Endodermal cell (in vitro differentiated cells): ENCODE measurements at places on chromosomes 2 and 18.

GRCh38 chr18:69538849-69539248 lies 138.2 kb downstream of the DOK6 start:
- DNase-seq = no peak

DNA sequence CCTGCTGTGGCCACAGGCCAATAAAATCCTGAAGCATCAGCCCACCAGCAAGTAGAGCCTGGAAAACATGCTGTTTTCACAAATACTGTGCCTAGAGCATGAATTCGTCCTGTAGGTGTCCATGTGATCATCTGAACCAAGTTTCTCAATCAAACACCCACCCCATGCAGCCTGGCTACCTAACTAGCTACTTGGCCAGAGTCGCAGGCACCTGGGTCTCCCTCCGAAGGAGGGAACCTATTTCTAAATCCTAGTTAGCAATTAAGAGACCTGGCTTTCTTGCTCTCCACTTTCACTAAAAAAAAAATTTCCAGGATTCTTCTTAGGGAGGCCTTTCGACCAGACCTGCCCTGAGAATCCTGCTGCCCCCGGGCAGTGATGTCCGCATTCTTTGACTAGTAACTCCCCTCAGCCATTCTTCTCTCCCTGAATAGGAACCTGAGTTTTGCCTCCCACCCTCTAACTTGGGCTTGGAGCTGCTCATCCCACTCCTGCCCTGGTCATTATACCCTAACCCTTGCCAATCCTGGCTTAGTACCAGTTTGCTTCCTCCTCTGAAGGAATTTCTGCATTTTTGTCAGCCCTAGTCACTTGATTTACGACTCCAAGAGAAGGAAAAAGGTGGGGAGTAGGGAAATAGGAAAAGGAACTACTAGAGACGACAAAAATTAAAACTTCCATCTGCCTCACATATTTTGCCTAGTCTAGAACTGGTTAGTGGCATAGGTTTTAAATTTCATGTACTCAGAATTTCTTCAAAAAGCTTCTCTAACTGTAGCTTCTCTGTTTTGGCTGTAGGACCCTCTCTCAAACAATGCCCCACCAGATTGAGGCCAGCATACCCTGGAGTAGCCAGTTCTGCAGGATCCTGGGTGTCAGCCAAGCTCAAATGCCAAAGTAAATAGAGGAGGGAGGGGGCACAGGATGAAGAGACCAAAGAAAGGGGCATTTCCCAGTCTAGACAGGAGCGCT lies 25.4 kb upstream of the TANK start:
- DNase-seq = no peak

DNA sequence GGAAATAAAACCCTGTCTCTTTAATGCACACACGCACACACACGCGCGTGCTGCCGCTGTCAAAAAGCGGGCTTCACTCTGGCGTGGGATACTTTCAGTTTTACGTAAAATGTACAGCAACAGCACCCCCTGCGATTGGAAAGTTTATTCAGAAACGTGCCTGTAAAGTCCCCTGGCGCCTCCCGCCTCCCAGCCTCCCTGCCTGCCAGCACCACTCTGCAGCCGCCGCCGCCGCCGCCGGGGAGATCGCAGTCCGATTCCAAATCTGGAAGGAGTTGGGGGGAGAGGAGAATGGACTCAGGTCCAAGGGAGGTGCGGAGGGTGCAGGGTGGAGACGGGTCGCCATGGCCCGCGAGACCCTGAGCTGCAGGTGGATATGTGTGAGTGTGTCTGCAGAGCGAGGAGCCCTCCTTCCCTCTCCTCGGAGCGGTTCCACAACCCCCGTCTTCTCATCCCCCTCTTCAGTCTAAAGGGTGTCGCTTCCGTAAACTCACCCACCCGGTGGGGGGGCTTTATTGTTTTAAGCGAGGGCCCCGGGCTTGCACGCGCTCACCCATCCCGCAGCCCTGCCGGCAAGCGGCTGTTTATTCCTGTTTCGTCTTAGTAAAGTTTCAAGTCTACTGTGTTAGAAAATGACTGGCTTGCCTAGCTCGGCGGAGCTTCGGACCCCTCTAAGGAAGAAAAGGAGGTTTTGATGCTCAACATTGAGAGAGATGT lies 1.8 kb upstream of the BCL11A start:
- DNase-seq = peak; percentile 85

DNA sequence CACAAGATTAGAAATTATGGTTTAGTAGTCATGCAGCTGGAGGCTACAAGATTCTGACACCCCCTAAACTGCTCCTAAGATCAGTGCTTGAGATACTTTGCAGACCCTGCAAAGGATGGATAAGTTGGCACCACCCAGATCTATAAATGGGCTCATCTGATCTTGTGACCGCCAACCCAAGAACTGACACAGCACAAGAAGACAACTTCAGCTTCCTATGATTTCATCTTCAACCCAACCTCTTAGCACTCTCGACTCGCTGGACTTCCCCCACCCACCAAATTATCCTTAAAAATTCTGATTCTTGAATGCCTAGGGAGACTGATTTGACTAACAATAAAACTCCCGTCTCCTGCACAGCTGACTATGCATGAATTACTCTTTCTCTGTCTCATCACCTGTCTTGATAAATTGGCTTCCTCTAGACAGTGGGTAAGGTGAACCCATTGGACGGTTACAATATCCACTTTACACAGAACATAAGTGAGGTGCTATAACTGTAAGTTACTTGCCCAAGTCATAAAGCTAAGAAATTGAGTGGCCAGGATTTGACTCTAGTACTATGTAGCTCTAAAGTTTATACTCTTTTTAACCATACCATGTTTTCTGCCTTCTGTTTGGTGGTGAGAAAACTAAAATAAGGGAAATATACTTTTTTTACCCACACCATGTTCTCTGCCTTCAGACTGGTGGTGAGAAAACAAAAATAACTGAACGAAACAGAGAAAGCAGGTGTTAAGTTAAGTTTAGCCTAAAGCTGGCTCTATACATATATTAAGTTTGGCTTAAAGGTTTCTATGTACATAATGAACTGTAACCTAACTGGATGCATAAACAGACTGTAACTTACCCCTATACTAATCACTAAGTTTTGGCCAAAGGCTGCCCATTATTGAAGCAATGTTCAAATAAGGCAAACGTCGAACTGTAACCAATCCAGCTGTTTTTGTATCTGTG lies 962.3 kb upstream of the NXPH2 start:
- DNase-seq = no peak

DNA sequence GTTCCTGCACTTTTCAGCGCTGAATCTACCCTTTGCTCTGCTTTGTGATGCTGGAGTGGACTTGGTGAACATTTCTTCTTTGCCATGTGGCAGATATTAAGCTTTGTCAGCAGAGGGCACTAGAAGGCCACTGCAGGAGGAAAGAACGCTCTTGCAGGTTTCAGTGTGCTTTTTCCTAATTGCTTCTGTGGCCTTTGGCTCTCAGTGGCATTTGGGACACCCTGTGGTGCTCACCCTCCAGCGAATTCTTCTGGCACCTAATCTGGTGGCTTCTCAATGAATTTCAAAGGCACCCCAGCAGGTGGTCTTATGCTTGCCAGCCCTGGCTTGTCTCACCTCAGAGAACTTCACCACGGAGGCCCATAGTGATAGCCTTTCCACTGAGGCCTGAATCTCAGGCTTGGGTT lies 146.7 kb downstream of the MYO3B start:
- peak; percentile 97 for DNase-seq

- no peak for DNase-seq
Observed at GRCh38 chr18:44031063-44031462, 649.6 kb upstream of the SETBP1 start.

GRCh38 chr2:159875083-159875482 lies 77.1 kb upstream of the CD302 start:
- DNase-seq = no peak

DNA sequence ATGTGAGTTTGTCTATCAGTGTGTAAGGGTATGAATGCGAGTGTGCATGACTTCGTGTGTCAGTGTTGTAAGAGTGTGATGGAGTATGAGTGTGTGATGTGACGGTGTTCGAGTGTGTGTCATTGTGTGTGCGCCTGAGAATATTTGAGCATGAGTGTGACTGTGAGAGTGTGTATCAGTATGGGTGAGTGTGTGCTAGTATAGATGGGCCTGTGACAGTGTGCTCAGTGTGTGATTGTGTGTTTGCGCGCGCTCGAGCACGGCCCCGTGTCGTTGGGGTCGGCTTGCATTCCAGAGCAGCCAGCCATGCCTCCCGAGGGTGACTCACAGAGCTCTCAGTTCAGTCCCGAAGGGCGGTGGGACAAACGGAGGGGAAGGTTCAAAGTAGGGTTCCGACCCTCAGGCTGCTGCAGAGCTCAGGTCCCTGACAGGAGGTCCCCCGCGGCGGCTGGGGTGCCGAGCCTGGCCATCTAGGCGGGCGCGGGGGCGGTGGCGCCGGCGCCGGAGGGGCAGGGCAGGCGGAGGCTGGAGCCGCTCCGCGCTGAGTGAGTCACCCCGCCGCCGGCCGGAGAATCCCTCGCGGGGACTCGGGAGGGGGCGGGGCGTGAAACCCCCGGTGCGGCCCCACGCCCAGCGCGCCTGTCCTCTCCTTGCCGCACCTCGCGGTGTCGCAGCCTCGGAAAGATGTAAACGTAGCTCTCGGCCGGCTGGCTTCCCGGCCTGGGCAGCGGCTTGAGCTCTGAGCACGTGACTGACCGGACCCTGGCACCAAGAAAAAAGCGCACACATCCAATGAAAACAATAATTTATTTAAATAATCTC lies 3.8 kb downstream of the DLX2 start:
- DNase-seq = peak; percentile 84

GRCh38 chr2:64359892-64360657 lies 93.9 kb upstream of the LGALSL start:
- DNase-seq = peak; percentile 78

GRCh38 chr2:38091760-38092159 lies 15.8 kb upstream of the CYP1B1 start:
- no peak for DNase-seq

DNA sequence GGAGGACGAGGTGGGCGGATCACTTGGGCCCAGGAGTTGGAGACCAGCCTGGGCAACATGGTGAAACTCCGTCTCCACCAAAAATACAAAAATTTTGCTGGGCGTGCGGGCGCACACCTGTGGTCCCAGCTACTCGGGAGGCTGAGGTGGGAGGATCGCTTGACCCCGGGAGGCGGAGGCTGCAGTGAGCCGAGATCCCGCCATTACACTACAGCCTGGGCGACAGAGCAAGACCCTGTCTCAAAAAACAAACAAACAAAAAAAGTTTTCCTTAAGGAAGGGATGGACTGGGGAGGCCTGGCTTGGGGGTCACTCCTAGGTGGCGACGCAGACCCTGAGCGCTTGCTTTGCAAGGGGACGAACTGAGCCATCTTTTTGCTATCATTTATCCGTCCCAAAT lies 882 bp downstream of the PLA2R1 start:
- DNase-seq = no peak
